ENCODE measurements at places on chromosomes 5 and 9.

DNA sequence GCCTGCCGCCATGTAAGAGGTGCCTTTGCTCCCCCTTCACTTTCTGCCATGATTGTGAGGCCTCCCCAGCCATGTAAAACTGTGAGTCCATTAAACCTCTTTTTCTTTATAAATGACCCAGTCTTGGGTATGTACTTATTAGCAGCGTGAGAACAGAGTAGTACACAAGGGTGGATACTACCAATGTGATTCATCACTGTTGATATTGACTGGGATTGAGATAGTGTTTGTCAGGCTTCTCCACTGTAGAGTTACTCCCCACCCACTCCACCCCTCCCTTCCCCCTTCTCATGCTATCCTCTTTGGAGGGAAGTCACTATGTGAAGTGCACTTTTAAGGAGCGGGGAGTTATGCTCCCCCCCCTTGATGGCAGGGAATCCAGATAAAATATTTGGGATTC, 11.4 kb upstream of the CRHBP start:
- DNase-seq = no peak

GRCh38 chr9:86096386-86096785, 3.0 kb downstream of the GOLM1 start:
- DNase-seq = peak; percentile 30

DNA sequence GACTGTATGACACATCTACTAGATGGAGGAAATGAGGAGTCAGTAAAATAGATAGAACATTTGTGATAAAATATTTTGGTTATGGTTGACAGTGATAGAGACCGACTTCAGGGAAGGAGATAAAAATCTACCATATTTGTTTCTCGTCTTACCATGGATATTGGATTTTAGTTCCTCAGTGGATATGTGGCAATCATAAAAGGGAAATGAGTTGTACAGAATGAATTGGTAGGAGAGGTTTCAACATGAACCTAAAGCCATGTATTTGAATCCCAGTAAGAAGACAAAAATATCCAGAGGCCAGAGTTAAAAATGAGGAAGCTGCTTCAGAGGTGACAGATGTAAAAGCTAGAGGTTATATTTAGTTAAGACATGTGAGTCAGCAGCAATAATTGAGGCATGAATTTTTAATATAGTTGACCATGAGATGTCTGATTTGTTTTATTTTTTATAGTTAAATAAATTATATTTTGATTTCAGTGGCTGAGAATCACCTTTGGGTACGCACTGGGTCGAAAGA, 480.4 kb upstream of the TUSC1 start:
- DNase-seq = no peak

- no peak for DNase-seq
Measured at GRCh38 chr9:112863746-112864145, 26.9 kb downstream of the SLC46A2 start.

DNA sequence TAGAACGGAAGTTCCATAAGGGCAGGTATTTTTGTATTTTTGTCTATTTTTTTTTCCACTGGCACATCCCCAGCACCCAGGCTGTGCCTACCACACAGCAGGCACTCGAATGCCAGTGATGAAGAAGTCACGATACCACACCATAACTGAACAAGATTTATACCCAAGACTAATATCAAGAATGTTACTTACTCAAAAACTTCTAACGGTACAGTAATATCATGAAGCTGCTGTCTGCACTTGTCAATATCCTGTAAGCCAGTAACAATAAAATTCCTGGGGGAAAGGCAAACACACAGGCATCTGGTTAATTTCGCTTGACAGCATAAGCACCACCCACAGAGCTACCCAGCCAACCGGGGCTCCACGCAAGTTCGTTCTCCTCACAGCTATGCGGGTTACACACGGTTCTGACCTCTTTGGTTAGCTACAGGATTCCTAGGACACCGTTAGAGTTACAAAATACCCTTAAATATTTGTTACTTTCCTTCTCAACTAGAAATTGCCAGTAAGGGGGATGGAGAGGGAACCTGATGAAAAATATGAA, 1.3 kb downstream of the MED10 start:
- DNase-seq = no peak

GRCh38 chr5:36896476-36896875, 19.9 kb downstream of the NIPBL start:
- DNase-seq = no peak

DNA sequence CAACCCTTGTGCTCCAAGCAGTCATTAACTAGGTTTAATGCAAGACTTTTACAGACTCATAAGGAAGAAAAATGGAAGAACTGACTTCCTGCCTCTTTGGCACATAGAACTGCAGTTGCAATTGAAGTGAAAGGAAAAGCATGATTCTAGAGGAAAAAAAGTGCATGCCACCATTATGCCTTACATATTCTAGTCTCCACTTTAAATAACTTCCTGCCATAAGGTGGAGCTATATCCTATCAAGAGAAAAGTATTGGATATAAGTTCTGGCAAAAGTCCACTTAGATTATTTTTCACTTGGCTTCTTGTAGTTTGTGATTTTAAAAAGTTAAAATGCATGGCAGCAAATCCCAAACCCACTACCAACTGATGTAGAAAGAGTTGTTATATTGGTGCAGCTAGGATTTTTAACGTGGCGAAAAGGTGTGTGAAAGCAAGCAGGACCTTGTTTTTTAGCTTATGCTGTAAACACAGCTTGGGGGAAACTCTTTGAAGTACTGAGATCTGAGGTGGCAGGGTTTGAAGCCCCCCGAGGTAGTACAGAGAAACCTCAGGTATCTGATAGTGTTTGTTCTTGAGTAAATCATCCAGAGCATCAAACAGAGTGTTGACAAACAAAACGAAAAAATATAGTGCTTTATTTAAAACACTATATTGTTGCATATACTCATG, 117.9 kb downstream of the ANXA1 start:
- DNase-seq = peak; percentile 44

DNA sequence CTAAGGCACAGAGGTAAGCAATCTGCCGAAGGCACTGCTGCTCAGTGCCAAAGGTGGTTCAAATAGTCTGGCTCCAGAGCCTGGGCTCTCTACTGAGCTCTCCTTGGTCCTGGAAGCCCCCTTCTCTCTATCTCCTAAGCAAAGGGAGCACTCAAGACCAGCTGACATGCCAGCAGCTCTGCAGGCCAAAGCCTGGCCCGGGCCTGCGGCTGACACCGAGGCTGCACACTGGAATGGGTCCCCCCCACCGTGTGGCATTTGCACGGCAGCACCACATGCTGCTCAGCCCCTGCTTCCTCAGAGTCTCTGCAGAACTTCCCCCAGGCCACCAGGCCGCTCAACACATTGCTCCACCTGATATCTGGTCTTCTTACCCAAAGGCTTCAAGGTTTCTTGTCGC, 57.8 kb upstream of the GOLPH3 start:
- DNase-seq = no peak

- DNase-seq = no peak
Measured at GRCh38 chr5:69029292-69029691, 64.5 kb upstream of the SLC30A5 start.

DNA sequence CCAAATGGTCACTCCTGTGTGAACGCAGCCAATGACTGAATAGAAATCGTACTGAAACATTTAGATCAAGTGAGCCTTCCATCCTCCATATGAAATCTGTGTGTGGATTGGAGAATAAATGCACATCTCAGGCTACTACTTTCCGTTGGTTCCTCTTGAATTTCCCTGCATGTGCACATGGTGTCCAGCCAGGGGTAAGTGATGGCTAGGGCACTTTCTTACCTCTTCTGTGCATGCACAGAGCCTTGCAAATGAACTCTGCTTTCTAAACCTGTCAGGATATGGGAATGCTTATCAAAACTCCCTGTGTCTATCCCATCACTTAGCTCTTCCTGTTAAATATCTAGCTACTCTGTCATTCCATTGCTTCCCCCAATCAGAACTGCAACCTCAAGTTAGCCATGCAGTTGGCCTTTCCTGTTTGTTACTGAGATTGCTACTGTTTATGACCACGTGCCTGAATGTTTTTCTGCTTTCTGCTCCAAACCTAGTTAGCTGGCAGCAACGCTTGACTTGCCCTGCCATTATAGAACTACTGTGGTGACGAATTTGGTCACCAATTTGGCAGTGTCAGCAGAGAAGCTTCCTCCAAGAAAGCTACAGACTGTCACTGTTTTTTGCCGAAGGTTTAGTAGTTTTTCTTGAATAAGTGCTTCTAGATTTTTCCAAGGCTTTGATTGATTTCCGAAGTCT, 661.6 kb downstream of the LRRC70 start:
- no peak for DNase-seq

GRCh38 chr5:84724181-84724580, 339.5 kb upstream of the EDIL3 start:
- DNase-seq = no peak

Measured in MCF 10A (cell line).